ENCODE measurements at places on chromosomes 2 and 18.

GRCh38 chr2:29080886-29081743 lies 6.8 kb upstream of the PCARE start:
- DNase-seq: no peak

- peak; percentile 30 for DNase-seq
Measured at GRCh38 chr2:99698896-99699295, 209.1 kb upstream of the REV1 start.

DNA sequence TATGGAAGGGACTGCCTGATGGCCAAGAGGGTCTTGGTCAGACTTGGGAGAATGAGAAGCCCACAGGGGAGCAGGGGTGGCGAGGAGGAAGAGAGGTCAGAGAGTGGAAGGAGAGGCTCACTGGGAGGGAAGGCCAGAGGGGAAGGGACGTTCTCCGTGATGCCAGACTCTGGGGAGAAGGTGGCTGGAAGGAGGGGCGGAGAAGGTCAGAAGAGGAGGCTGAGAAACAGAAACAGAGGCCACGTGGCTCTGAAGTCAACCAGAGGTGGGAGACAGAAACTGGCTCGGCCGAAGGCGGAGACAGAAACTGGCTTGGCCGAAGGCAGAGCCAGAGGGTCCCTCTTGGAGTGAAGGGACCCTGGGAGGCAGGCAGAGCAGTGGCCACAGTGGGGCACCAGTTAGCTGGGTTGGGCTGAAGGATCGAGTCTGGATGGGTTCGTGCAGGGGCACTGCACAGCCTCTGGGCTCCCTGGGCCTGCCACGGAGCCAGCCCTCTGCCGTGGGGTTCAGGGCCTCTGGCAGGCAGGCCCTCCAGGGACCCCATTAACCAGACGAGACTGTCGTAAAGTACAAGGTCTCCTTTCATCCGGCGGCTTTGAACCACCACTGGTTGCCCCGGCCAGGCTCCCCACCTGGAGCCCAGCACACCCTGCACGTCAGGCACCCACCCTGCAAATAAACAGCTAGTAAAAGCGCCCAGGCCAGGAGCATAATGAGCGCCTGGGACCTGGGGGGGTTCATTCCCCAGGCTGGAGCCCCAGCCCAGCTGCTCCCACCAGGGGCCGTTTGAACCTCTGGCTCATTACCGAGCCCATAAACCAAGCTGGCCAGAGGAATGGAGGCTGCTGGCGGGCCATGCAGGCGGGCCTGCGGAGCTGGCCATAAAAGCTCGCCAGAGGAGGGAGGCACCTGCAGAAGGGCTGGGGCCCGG lies 218.8 kb downstream of the DYSF start:
- no peak for DNase-seq

DNA sequence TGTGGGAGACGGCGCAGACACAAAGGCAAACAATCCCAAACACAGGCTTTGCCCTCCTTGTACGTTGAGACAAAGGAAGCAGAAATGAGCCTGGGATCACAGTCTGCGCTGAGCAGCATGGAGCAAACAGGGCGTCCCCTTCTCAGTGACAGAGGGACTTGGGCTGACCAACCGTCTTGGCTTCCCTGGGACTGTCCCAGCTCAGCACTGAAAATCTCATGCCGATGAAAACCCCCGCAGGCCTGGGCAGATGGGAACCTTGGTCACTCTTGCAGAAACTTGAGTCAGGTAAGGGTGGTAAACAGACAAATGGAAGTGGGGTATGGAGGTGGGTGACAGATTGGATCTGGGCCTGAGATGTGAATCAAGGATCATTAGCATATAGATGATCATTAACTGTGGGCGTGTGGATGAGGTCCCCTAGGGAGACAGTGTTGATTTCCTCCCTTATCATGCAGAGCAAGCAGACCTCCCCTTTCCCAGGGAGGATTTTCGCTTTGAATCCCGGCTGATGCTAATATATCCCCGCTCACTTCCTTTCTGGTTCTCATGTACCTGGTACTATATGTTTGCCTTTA lies 19.1 kb upstream of the SH3BP4 start:
- no peak for DNase-seq

GRCh38 chr2:231356466-231356844 lies 39.1 kb upstream of the B3GNT7 start:
- no peak for DNase-seq

- DNase-seq: no peak
Measured at GRCh38 chr2:229714080-229714735, at the start of gene DNER. TSS of gene DNER (minus strand) at chr2:229714555. CDS start at chr2:229714423, 132 bp downstream.

- DNase-seq: no peak
Measured at GRCh38 chr2:99691926-99692325, 202.1 kb upstream of the REV1 start.

DNA sequence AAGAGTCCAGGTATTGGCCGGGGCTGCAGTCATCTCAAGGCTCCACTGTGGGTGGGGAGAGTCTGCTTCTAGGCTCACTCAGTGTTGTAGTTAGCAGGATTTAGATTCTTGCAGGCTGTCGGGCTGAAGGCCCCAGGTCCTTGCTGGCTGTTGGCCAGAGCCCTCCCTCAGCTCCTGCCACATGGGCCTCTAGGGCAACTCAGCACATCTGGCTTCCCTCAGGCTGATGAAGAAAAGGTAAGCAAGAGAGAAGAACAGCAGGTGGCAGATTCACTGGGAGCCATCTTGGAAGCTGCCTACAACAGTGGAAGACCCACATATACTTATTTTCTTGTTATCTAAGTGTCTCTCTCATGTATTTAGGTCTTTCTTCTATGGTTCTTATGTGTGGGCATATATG lies 4.3 kb downstream of the MRPS9 start:
- no peak for DNase-seq

DNA sequence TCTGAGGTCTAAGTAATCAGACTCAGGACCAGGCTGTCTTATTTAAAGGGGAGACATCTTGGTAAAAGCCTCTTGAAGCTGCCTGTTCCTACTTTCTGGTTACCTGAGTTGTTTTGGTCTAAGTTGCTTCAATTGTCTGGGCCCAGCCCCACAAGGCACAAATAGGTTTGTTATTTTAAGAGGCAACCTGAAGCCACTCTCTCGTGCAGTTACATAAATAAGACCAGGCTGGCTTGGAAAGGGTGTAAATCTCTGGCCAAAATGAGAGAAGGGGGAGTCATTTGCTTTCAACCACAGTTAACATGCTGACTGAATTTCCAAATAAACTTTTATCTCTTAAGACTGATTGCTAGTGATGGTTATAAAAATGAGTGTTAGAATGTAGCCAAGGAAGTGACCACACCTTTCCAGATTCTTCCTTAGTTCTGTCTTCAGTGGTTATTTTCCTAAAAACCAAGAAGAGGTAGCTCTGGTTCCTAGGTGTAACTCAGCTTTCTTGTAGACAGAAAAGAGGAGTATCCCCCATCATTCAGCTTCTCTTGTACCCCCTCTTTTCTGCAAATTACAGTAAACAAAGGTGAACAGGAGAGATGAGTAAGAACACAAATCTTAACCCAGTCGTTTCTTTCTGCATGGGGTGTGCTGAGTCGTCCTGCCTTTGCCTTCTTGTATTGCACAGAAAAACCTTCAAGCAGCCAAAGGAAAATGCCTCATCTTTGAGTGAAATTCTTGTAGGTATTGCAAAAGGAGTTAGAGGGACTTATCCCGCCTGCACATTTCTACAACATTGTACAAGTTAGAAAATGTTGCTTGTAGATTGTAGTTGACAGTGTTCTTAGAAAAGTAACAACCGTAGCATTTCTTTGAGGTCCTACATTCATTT lies 161.5 kb upstream of the NT5C1B start:
- no peak for DNase-seq

DNA sequence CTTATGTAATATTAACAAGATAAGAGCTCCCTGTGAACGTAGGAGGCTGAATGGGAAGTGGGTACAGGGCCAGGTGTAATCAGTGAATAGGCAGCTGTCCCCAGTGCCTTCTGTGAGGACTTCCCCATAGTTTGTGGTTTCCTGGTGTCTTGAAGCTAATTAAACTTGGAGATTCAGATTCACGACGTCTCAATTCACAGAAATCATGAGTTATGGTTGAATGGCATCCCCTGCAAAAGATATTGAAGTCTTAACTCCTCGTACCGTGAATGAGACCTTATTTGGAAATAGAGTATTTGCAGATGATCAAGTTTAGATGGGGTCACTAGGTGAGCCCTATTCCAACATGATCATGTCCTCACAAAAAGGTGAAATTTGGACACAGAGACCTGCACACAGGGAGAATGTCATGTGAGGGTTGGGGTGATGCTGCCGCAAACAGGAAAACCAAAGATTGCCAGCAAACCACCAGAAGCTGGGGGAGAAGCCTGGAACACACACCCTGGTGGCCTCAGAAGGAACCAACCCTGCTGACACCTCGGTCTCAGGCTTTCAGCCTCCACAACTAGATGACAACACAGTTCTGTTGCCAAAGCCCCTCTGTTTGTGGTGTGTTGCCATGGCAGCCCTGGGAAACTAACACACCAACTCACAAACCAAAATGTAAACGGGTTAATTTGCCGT lies 13.2 kb downstream of the ARL4C start:
- DNase-seq: no peak

DNA sequence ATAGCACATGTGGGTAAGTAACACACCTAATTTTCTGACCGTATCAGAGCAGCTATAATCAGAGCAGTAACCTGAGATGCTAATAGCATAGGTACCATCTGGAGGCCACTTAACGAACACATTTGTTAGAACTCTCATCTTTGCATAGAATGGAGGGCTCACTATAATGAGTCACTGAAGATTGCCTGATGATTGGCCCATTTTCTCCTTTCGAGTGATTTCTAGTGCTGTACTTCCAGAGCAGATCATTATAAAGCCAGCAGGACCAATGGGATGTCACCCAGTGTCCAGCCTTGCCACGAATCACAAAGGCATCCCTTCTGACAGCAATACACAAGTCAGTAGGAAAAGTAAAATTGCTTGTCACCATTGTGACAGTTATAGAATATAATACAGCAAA lies 81.7 kb upstream of the REV1 start:
- DNase-seq: no peak

DNA sequence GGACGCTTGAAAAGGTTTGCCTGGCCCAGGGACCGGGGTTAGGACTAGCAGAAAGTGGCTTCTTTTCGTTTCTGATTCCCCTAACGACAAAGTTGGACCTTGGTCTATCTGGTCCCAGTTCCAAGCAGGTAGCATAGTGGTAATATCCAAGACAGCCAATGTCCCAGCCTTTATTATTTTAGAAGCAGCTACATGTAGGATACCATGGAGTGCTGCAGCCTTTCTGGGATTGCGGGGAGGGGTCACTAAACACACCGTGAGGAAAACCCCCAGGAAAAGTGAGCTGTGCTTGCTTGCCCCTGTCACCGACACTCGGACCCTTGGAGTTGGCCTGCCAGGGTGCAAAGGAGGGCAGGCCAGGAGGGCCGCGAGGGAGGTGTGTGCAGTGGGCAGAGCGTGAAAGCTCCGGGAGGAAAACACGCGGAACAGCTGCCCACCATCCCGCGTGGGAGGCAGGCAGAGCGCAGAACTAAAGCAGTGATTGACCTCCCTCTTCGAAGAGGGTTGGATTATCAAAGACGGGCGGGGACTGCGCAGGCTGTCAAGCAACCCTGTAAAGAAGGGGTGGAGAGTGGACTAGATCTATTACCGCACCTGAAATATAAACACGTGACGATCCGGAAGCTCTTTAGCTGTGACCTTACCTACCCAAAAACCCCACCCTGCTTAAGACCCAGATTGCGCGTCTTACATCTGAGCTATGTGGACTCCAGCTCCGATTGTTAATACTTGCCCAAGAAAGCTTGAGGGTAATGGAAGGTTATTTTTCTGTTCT lies 624 bp upstream of the MAP4K3 start:
- DNase-seq: peak; percentile 40

- DNase-seq: peak; percentile 64
Measured at GRCh38 chr18:55097456-55098170, 138.4 kb upstream of the CCDC68 start.

DNA sequence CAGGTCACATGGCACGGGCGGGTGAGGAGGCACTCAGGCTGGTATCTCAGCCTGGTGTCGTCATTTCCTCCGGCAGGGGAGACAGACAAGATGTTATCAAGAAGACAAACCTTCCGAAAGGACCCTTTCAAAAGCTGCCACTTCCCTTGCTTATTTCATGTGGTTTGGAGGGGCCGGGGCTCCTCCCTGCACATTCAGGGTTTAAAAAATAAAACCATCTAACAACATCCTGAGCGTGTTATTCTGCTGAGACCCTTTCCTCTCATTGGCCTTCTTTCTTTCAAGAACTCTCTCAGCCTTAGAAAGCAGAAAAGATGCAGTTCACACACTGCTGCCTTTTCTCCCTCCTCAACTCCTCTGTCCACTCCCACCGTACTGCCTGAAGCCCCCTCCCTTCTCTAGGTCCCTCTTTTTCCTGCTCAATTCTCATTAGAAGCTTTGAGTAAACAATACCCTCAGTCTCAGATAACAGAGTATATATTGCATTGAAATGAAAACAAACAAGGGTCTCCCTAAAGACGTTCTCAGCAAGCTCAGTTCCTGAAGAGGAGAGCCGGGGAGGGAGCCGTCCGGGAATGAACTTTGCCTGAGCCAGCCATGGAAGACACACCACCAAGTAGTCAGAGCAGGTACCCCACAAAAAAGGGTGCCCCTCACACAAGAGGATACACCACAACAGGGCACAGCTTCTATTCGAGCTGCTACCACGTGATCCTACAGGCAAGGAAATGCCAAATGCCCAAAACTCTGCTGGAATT lies 9.7 kb downstream of the SMAD7 start:
- no peak for DNase-seq

DNA sequence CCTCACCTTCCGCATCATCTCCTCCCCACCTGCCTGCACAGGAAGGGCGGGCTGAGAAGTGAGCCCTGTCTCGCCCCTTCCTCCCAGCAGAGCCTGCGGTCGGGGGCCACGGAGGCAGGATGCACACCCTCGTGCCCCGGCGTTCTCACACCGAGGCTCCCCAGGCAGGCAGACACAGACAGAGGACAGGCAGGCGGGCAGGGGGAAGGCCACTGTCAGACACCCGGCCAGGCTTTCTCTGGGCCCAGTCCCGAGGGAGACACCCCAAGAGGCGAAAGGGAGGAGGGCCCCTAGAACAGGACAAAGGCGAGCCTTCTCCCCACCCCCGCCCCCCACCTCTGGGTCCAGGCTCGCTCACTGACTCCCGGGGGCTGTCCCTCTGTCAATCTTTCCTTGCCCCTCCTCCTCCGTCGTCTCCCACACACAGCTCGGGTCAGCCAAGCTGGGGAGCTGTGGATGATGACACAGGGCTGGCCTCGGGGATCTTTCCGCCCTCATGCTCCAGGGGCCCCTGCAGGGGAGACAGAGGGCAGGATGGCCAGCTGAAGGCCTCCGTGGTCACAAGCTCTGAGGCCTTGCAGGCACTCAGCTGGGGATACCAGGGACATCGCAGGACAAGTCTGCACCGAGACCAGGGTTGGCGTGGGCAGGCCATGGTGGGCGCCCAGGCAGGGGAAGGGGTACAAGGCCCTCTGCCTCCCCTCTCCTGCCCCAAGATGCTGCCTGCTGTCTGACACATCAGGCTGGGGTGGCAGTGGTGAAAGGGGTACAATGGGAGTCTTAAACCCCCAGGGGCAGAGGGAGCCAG lies 24.9 kb downstream of the BIN1 start:
- no peak for DNase-seq

Data from foreskin keratinocyte (primary cell).